ENCODE measurements at places on chromosomes 7 and 10.

DNA sequence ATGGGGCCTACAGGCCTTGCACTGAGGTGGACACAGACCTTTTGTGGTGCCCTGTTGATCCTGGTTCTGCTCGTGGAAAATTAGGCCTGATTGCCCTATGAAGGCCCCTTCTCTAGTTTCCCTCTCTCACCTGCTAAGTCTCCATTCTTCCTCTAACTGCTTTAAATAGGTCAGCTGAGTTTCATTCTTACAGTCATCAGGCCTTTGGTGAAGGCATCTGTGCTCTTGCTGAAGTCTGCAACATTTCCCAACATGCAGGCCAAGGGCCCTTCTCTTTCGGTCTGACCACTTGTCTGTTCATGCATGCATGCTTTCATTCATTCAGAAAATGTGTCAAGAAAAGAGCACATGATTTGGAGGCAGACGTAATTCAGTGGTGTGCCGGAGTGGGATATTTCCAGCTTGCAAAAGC, 244.0 kb downstream of the BUB3 start:
- no peak for DNase-seq

GRCh38 chr7:100157069-100157333, 1.5 kb downstream of the TRAPPC14 start:
- no peak for DNase-seq

DNA sequence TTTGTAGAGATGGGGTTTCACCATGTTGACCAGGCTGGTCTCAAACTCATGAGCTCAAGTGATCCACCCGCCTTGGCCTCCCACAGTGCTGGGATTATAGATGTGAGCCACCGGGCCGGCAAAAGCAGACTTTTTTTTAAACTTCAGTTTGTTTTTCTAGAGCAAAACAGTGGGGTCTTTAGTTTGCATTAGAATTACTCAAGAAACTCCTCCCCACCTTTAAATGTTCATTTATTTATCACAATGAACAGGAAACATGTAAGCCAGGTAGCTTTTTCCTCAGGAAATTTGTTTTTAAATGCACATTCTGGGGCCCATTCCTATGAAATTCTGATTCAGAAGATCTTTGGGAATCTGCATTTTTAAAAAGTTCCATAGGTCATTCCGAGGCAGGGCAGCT, 56.0 kb upstream of the JAZF1 start:
- DNase-seq: no peak

GRCh38 chr7:106369352-106369751, 84.6 kb upstream of the NAMPT start:
- peak; percentile 87 for DNase-seq

- no peak for DNase-seq
These were observed 4.6 kb downstream of the OR2A12 start for GRCh38 chr7:144090667-144091066.

- DNase-seq: no peak
These were observed at the start of gene NXPH1 for GRCh38 chr7:8433477-8434289. TSS of gene NXPH1 (plus strand) at chr7:8433609.

DNA sequence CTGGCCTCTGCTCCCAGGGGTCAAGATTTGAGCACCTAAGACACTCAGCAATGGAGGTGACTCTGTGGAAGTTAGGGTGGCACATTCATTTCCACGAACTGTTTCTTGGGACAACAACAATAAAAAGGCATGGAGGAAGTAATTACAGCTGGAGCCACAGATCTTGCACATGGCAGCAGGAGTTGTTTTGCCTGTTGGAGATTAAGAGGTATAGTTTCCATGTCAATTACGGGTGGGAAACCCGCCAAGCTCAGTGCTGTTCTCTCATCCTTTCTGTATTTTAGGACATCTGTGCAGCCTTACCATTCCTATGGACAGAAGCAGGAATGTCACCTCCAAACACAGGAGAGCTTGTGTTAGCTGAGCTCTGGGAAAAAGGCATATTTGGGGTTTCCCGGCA, 201.2 kb downstream of the SNX10 start:
- no peak for DNase-seq

All from fibroblast of the aortic adventitia (primary cell).